HepG2 (cell line): ENCODE measurements at places on chromosomes 13 and 19. TPM values are rescaled to one million over a fixed set of nuclear protein-coding genes. Genes with fewer than 3 reads are reported as not detected.

MLLT1 gene
- 11.7 and 12.7 TPM in 2 replicates for polyA plus RNA-seq

LGI4 gene
- polyA plus RNA-seq = 2.8 and 4.2 TPM in 2 replicates

IL11 gene
- 2.5 and 4.5 TPM in 2 replicates for polyA plus RNA-seq

ZNF135 gene
- not detected in 2 replicates for polyA plus RNA-seq

ZNF808 gene
- 3.0 and 3.3 TPM in 2 replicates for polyA plus RNA-seq
